Activated T-cell treated with anti-CD3 and anti-CD28 coated beads, Interleukin-2, amount 50 U/mL, for 24 hours (primary cell): ENCODE measurements at places on chromosomes 7 and 10.

DNA sequence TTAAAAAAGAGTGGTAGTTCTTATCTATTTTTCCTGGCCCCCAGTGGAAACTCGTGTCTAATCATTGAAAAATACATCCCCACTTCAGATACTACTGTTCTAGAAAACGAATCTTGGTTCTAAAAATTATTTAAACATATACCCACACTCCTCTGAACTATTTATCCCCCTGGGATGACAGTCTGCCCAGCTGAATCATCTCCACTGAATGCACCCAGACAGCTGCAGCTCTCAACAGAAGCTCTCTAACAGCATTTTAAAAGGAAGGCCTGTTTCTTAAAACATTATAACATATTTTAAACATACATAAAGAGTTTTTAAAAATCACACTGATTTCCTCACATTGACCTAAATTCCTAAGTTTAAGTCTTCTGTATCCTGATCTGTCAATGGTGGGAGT lies 544.6 kb upstream of the PHF14 start:
- DNase-seq = no peak

GRCh38 chr7:93092757-93093370 lies 24.9 kb downstream of the SAMD9 start:
- DNase-seq = no peak

GRCh38 chr10:125850766-125851731 lies 27.7 kb downstream of the BCCIP start:
- no peak for DNase-seq

- no peak for DNase-seq
Observed at GRCh38 chr10:78913219-78914059, 155.3 kb upstream of the ZMIZ1 start.

DNA sequence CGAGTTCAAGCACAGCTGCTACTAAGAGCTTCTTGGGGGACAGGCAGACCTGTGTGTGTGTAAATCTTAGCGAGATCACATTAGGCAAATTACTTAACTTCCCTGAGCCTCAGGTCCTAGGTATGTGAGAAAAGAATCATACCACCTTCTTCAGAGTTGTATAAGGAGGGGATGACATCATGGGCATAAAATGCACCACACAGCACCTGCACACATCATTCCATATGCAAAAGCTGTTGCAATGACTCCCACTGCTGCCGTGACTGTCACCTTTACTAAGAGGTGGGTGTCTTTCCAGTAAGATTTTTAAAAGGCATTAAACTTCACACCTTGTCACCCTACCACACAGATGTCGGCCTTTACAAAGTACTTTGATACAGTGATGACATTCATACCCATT lies 146.0 kb downstream of the FANK1 start:
- no peak for DNase-seq

- DNase-seq = no peak
Observed at GRCh38 chr7:139758388-139758787, 19.4 kb downstream of the HIPK2 start.

DNA sequence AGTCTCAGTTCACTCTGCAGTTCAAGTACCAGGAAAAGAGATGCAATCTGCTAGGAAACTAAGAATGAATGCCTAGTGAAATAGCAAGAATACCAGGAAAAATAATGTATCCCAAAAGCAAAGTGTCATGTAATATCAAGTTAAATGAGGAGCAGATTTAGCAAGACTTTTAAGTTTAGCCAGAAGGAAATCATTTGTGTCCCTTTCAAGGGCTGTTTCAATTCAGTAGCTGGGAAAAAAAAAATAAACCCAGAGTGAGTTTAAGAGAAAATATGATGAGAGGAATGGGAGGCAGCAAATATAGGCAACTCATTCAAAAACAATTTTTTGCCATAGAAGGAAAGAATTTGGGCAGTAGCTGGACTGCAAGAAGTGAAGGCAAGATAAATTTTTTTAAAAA lies 135.8 kb downstream of the DGKB start:
- DNase-seq = no peak

DNA sequence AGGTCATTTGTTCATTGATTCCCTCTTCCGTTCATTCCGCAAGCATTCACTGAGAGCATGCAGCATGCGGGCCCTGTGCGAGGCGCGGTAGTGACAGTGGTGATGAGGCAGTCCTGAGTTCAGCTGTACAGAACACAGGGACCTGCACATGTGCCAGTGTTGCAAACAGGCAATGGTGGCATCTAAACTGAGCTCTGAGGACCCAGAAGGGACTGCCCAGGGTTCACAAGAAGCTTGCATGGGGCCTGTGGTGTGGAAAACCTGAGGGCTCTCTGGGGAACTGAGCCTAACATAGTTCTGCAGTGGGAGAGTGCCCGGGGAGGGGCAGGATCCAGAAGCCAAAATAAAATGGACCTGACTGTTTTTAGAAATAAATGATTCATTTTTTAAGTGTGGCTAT lies 13.2 kb downstream of the ZNF488 start:
- peak; percentile 13 for DNase-seq

- no peak for DNase-seq
Observed at GRCh38 chr10:119362122-119362521, 154.8 kb downstream of the GRK5 start.

DNA sequence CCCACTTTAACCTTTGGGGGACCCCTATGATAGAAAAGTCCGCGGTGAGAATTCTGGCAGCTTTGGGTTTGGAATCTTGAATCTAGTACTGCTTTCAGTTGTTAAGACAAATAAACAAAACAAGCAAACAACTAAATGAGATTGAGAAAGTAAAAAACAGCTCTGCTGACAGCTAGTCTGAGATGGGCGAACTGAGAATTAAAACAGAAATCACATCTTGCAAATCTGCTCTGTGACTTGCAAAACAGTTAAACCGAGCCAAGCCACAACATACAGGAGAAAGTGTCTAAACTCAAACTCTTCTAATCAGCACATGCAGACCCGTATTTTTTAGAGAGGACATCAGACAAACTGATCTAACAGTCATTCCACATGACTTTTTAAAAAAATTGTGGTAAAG lies 110.4 kb downstream of the SH2D4B start:
- no peak for DNase-seq

- DNase-seq = peak; percentile 17
Observed at GRCh38 chr10:46292573-46293023, 5.8 kb downstream of the ANTXRL start.

DNA sequence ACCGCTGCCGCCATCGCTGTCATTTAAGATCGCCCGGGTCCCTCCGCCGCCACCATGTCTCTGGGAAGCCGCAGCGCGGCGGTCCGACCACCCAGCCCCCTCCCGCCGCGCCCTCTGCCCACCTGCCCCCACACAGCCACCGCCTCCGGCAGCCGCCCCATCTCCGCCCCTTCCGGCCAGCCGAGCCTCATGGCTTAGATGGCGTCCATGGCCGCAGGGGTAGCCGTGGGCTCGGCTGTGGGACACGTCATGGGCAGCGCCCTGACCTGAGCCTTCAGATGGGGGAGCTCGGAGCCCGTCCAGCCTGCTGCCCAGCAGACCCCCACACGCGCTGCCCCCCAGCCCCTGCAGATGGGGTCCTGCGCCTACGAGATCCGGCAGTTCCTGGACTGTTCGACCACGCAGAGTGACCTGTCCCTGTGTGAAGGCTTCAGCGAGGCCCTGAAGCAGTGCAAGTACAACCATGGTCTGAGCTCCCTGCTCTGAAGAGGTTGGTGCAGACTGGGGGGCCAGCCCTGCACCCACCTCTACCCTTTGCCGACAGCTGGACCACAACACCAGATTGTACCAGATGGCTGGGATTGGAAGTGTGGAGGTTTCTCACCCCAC lies 38.0 kb upstream of the TARP start:
- DNase-seq = no peak

DNA sequence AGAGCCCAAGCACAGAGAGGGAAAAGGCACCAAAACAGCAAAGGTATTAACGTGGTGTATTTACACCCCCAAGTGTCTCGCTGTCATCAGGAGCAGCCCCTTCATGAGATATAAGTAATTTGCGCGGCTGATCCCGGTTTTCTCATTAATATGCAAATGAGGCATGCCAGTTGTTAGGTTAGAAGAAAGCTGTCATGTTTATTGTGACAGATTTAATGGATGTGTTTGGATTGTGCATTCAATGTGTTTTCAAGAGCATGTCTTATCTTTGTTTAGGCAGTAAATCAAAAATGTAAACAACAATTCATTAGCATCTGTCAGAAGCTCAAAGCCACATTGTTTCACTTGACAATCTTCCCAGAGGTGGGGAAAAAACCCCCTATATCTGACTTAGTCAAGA lies 56.5 kb upstream of the CTBP2 start:
- DNase-seq = no peak

DNA sequence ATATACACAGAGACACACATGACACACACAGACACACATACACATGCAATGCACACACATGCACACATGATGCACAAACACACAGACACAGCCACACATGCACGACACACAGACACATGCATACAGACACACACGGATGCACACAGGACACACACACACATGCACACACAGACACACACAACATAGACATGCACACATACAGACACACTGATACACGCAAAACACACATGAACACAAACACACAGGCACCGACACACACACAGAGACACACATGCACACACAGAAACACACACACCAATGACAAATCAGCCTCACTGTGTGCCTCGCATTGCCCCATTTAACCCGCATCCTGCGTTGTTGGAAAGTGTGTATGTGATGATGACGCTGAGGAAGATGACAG lies 232.4 kb downstream of the ADARB2 start:
- no peak for DNase-seq

DNA sequence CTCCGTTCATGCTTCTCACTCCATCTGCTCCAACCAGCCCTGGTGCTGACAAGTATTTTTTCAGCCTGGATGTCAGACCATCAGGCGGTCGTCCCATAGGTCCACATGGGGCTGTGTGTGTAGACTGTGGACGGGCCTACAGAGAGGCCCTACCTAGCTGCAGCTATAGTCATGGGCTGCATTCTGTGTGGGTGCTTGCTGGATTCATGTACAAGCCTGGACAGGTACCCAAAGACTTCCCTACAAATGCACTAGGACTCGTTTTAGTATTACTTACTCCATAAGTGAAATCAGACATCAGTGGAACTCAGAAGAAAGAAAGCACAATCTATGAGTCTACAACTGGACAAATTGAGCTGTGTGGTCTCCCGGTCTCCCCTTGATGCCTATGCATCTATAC lies 146.8 kb downstream of the PKD1L1 start:
- DNase-seq = no peak

DNA sequence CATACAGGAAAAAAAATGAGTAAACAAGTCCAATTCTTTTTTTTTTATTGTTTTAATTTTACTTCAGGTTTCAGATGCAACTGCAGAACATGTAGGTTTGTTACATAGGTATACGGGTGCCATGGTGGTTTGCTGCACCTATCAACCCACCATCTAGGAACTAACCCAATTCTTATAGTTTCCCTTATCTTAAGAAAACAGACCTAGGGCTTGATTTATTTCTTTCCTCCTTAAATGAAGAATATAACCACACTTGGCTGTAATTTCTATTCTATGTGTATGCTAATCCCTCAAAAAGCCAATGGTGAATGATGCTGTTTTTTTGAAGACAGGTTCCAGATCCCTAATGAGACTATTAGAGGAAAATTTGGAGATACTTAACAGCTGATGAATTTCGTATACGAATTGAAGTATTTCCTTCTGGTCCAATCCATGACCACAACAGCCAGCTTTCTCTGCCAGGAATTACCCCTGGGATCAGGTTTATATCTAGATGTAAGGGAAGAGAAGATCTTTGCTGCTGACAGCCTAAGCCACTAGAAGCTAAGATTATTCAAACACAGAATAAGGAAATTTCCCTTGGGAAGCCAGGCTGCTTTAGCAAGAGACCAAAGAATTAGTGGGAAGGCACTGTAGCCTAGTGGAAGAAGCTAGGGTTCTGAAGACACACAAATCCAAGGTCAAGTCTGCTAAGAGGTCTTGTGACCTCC lies 115.8 kb downstream of the INHBA start:
- DNase-seq = no peak

DNA sequence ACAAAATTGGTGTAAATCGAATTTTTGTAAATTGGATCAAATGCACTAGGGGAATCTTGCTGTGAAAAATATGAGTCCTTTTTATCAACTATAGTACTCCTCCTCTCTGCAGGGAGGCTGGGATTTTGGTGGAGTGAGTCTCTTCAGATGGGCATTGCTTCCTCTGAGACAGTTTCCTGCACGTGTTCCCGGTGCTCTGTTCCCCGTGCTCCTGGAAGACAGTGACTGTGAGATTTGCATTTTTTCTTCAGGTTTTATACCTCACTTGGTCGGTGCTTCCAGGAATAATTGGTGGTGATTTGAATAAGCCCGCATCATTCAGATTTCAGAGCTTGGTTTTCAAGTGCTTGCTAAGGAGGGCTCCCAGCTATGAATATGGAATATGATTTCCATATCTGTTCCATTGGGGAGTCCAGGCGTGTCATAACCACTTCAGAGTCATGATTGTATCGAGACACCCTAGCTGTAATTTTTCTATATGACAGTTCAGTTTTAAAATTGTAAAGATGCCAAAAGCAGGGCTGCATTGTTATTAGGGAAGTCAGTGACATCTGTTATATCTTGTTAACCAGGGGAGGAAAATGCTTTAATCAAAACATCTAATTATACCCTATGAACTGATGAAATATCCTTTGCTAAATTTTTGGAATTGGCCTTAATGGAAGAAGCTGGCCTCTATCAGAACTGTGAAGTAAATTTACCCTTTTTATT lies 12.3 kb downstream of the AUTS2 start:
- no peak for DNase-seq
